ENCODE measurements at places on chromosomes 3 and 15.

DNA sequence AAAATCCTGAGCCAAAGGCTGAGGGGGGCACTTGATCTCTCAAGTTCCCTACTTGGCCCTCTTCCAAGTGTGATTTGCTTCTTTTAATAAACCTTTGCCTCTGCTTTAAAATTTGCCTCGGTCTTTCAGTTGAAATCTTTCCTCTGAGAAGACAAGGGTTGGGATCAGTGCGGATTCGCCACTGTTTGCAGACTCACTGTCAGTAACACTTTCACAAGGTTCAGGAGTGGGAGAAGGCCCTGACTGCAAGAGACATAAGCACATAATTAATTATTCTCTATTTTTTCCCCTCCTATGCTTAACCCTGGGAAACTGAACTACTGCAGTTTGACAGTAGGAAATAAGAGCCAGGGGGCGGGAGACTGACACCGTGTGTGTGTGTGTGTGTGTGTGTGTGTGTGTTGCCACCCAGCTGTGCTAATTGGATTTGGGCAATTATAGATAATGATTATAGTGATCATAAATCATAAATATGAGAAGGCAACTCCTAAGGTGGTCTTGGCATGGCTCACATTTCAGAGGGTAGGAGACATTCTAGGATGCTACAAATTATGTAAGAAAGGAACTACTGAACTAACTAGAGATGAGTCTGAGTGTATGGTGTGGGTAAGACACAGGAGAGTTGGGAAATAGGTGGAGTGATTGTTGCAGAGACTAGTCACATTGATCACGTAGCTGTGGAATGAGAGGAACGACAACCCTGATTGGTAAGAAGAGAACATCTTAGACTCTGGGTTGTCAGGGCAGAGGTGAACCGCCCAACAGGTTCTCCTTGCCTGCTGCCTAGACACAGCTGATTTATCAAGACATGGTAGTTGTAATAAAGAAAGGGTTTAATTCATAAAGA lies 5.5 kb upstream of the ZNF662 start:
- no peak for DNase-seq

GRCh38 chr3:139477710-139478640 lies 1.7 kb upstream of the RBP2 start:
- DNase-seq: no peak

DNA sequence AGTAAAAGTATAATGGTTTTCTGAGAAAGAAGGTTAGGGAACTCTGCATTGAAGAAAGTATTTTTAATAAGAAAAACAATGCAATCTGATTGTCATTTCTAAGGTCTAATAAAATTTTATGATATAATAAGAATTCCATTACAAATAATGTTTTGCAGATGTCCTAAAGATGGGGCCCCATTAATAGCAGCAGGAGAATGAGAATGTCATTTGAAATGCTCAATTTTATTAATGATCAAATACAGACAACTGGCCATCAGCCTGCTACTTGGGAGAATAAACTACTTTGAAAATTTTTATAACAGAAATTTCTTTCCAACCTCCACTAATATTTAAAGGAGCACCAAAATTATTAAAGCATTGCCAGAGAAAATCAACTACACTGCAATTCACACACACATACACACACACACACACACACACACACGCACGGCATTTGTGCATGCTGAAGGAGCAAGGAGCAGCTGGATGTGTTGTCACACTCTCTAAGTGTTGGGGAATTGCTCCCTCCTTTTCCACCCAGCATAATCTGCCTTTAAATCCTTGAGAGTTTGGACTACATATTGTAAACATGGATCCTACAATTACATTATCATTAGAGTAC lies 109.5 kb downstream of the THRB start:
- DNase-seq: no peak

GRCh38 chr3:129276385-129276784 lies 2.3 kb upstream of the HMCES start:
- DNase-seq: no peak

GRCh38 chr3:189754356-189754755 lies 123.2 kb downstream of the TP63 start:
- no peak for DNase-seq

GRCh38 chr3:16425398-16426028 lies 88.0 kb downstream of the RFTN1 start:
- no peak for DNase-seq

DNA sequence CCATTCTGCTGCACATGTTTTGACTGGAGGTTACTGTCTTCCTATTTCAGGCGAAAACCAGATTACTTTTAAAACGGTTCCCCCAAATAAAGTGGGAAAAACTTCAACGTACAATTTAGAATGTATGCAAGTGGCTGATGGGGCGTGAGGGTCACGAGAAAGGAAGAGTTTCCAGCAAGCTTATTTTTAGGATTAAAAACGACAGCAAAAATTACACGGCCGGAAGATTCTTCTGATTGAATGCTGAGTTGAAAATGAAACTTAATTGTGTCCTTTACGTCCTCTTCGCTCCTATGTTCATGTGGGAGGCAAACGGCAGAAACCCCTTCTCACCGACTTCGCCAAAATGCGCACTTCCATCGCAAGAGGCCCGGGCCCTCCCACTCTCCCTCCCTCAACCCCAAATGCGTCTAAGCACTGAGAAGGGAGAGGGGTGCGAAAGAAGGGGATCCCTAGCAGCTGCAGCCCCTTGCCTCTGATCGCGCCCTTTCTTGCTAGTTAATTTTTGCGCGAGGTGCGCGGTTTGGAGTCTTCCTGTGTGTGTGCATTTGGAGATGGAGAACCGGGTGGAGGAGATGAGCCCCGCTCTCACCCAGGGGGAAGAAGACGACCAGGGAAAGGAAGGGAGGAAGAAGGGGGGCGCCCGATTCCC lies 656 bp downstream of the CD47 start:
- DNase-seq: no peak

GRCh38 chr3:140292684-140293083 lies 357.7 kb downstream of the CLSTN2 start:
- DNase-seq: no peak

GRCh38 chr15:34239151-34239808 lies 14.5 kb downstream of the EMC4 start:
- DNase-seq: no peak

DNA sequence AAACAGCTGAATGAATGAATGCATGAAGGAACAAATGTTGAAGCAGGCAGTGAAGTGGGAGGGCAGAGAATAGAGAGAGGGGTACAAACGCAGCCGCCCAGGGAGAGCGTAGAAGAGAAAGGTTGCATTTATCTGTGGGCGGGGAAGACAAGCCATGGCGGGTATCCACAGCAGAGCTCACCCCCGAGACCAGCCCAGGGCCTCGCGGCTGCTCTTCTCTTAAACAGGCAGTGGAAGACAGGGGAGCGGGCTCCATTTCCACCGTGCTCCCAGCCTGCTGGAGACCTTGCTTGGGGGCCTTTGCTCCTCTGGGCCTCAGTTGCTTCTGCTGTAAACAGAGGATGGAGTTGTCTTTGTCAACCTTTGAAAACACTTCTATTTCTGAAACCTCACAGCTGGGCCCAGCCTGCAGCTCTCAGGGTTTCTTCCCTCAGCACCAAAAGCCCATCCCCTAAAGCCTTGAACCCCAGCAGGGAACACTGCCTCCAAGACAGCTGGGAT lies 259.5 kb downstream of the UACA start:
- no peak for DNase-seq

GRCh38 chr3:85838921-85839320 lies 880.1 kb downstream of the CADM2 start:
- no peak for DNase-seq

- DNase-seq: no peak
Observed at GRCh38 chr15:64948916-64949315, 37.2 kb downstream of the ANKDD1A start.

GRCh38 chr3:112464264-112464663 lies 35.0 kb downstream of the BTLA start:
- DNase-seq: no peak

GRCh38 chr3:100609963-100610362 lies 562 bp downstream of the ADGRG7 start:
- no peak for DNase-seq

DNA sequence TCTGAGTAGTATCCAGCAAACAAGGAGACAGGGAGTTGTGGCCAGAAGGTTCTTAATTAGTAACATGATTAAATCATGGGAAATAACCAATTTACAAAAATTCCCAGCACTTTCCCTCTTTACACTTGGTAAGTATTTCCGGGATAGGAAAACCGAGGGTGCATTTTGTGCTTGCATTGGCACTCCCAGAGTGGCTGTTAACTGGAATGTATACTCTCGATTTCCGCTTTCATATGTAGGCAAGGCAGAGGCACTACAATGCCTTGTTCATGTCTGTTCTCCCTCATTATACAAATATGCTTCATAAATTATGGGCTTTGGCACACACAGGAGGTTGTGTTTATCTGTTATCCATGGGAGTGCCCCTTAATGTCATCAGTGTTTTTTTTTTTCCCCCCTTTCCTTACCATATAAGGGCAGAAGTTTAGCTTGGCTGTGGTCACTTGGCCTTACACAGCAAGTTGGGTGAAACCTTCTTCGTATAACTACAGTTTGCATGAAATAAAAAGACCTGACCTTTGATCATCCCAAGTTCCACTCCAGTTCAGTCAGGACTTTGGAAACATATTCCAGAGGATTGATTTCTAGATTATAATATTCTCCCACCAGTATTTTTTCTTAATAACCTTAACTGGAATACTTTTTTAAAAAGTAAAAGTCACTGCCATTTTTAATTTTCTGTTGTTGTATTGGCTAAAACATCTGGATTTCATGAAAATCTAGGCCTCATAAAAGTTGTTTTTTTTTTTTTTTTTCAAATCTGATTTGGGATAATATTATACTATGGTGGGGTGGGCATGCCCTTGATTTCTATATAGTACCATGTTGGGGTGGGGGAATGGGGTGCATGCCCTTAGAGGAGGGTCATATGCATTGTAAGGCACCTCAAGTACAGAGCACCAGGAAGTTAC lies 8.9 kb downstream of the TPM1 start:
- DNase-seq: no peak

GRCh38 chr3:100080573-100080972 lies 33.7 kb downstream of the FILIP1L start:
- DNase-seq: no peak

- peak; percentile 77 for DNase-seq
Observed at GRCh38 chr15:29570948-29571791, 251.1 kb downstream of the TJP1 start.

DNA sequence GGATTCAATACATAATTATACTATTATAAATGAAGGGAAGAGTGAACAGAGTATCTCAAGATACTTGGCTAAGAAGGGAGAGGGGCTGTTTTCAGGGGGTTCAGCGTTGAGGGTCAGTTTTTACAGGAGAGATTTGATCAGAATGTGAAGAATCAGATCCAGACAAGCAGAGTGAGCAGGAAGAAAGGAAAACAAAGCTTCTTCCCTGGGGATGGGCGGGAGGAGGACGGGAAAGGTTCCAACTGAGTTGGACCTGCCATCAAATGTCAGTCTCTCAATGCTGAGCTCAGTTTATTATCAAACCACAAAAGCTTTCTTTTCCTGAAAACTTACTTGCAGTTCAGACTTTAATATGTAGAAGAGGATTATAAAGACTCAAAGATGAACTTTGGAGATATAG lies 6.0 kb upstream of the MELTF start:
- no peak for DNase-seq

- peak; percentile 74 for DNase-seq
Observed at GRCh38 chr3:48428572-48429316, 1.1 kb downstream of the PLXNB1 start.

- DNase-seq: peak; percentile 9
Observed at GRCh38 chr3:126952261-126952982, 30.5 kb upstream of the PLXNA1 start.

DNA sequence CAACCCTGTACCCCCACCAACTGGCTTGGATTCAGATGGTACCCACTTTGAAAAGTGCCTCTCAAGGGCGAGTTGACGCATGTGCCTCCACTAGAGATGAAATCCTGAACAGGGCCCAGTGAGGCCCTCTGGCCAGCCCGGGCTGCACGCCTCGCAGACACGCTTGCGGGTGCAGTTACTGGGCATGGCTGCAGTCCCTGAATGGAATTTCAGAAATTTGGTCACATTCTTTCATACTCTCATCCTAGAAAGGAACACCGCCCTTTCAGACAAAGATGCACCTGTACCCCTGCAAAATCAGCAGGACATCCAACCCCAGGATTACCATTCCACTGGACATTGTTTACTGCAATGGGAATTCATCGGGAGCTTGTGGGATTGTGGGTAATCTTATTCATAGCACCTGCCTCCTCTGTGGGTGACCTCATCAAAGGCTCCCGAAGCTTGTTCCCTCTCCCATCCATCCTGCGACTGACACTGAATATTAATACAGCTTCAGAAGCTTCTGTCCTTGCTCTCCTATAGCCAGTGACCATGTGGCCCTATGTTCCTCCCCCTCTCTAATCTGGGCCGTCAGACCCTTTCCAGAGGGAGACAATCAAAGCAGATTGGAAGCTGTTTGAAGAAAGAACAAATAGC lies 42.5 kb upstream of the TPM1 start:
- DNase-seq: no peak

- no peak for DNase-seq
Observed at GRCh38 chr3:138059261-138059660, 49.3 kb downstream of the CLDN18 start.

DNA sequence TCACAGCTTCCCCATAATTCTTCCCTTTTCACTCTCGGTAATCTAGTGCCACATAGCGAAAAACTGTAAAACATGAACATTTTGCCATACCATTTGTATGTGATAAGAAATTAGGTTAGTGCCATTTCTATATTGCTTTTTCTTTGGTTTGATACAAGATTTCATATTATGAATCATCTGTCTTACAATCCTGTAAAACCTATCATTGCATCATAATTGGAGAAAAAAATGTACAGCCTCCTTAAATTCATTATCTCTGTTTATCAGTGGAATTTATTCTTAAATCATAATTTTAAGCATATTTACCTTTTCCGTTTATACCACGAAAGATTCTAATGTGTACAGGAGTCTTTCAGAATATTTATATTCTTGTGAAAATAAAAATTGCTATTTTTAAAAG lies 23.8 kb downstream of the SEC62 start:
- no peak for DNase-seq

DNA sequence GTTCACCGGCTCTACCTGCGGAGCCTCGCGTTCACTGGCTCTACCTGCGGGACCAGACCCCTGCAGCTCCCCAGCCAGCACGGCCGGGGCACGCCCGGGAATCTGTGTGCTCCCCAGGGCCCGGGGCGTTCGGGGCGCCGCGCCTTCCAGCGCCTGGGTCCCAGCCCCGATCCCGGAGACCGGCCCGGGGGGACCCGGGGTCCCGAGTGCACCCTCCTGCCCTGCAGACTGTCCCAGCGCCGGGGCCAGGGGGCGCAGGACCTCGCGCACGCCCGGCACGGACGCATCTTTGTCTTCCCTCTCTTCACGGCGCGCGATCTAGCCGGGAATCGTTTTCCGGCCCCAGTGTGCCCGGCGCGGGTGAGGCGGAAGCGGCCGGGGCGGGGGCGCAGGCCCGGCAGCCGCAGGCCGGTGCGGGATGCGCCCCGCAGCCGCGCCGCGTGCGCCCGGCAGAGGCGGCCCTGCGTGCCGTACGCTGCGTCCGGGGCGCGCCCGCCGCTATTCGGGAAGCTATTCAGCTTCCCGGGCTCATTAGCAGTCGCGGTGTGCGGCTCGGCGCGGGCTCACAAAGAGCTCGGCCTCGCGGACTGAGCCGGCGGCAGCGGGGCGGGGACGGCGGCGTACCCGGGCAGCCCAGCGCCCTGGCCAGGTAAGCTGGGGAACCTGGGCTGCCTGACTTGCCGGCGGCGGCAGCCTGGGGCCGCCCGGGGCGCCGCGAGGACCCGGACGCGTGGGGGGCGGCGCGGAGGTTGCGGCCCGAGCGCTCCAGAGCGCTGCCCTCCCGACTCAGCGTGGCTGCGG lies at the start of gene APBA2:
Gene APBA2, plus strand, starts transcription at position 345 of the 801 bp plus-strand sequence. CDS start 167,911 bp downstream, outside the sequence.
- peak; percentile 76 for DNase-seq
